SK-MEL-5 (cell line): ENCODE measurements at places on chromosomes 7 and 10.

DNA sequence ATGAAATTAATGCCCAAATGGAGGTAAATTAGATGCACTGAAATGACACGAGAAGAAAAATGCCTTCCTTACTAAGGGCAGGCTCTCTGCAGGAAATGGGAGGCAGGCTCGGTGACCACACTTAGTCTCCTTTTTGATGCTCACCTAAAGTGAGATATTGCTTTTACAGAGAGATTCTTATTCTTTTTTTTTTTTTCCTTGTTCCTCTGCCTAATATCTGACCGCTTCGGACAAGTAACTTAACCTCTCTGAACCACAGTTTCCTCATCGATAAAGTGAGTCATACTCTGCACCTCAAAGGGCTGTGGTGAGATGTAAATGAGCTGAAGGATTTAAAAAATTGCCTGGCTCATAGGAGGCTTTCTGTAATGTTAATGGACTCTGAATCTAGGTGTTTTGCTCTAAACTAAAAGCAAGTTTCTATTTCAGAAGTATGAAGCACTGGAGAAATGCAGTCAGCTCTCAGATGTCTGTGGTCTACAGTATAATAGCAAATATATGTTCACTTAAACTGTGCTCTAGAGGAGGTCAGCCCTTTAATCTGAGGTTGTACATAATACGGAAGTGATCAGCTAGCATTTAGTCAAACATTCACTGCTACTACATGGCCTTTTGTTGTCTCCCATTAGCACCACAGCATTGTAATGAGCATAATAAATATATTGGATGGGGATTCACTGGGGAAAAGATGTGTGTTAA lies 23.2 kb downstream of the NKX2-3 start:
- DNase-seq: no peak

GRCh38 chr7:42414941-42415505 lies 178.0 kb upstream of the GLI3 start:
- DNase-seq: no peak

- no peak for DNase-seq
These were observed 104.3 kb downstream of the BBS9 start for GRCh38 chr7:33233659-33234058.

GRCh38 chr10:47030191-47030703 lies 119.0 kb downstream of the PTPN20 start:
- DNase-seq: no peak

- DNase-seq: peak; percentile 93
These were observed 36.3 kb downstream of the TRIL start for GRCh38 chr7:28921822-28922221.

GRCh38 chr7:116618338-116619128 lies 53.5 kb upstream of the MET start:
- no peak for DNase-seq

DNA sequence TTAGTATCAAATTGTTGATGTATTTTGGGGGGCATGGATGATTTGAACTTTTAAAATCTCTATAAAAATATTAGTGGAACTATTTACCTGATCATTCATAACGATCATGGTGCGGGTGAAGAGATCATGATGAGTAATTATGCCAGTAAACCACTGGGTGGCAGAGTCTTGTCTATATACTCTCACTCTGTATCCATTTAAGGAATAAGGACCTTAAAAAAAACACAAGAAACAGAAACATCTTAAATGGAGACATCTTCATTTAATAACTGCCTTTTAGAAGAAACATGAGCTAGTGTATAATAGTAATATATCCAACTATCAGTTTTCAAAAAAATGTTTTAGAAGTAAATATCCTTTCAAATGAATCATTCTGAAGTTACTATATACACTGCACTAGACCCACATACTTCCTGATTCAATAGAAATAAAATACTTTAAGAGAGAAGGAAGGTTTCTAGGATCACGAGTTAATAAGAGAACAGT lies 84.0 kb downstream of the NRBF2 start:
- DNase-seq: peak; percentile 60

GRCh38 chr7:127251036-127251464 lies 1.7 kb downstream of the GRM8 start:
- DNase-seq: no peak

DNA sequence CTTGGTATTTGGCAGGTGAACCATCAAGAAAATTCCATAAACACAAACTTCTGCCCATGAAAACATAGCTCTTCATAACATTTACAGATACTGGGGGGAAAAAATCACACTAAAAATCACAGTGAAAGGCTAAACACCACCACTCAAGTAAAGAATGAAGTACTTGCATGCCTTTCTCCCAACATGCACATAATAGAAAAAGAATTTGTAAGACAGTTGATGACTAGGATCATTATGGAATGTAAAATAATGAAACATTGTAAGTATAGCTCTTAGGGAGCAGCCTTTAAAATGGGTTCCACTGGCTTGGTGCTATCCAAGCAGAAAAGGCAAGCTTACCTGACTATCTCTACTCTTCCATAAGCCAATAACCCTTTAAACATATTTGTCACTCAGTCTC lies 299.9 kb upstream of the LRRN3 start:
- no peak for DNase-seq

DNA sequence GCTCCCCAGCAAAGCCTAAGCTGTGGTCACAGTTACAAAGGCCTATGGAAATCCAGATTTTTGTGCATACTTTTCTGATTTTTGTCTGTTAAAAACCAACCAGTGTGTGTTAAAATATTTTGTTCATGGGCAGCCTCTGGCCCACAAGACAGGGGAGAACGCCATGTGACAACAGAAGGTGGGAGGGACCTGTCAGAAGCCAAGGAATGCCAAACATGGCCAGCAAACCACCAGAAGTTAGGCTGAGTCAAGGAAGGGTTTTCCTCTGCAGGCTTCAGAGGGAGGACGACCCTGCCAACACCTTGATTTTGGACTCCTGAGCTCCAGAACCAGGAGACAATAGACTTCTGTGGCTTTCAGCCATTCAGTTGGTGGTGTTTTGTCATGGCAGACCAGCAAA lies 127.3 kb downstream of the CUL2 start:
- DNase-seq: no peak

DNA sequence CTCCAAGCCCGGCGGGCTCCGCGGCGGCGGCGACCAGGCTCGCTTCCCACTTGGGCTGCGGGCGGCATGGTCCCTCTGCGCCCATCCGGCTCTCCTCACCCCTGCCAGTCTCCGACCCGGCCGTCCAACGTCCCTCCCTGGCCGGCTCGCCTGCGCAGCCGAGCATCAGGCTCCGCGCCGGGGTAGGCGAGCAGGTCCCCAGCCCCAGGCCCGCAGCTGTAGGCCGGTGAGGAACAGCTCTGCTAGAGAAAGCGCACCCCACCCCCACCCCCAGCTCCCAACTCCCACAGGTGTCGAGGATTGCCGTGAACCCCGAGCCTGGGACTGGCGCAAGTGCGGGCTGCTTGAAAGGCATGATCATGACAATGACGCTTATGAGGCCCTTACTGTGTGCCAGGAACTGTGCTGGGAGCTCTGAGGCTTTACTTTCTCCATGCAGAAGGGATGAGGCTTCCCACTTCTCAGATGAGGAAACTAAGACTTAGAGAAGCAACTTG lies 20.8 kb upstream of the PAX2 start:
- no peak for DNase-seq

DNA sequence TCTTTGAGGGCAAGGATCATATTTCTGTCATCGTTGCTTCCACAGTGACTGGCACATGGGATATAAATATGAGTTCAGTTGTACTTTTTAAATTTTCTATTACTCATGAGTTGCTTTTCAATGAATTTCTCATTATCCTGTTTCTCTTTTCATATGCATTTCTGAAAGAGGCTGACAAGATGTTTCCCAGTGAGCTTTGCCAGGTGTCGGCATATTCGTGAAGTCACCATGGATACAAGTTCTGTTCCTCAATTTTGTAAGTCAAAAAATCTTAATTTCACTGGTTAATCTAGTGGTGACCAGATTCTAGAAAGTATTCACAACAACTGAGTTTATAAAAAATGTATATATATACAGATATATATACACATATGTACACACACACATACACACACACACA lies 55.7 kb upstream of the GNAI1 start:
- no peak for DNase-seq

DNA sequence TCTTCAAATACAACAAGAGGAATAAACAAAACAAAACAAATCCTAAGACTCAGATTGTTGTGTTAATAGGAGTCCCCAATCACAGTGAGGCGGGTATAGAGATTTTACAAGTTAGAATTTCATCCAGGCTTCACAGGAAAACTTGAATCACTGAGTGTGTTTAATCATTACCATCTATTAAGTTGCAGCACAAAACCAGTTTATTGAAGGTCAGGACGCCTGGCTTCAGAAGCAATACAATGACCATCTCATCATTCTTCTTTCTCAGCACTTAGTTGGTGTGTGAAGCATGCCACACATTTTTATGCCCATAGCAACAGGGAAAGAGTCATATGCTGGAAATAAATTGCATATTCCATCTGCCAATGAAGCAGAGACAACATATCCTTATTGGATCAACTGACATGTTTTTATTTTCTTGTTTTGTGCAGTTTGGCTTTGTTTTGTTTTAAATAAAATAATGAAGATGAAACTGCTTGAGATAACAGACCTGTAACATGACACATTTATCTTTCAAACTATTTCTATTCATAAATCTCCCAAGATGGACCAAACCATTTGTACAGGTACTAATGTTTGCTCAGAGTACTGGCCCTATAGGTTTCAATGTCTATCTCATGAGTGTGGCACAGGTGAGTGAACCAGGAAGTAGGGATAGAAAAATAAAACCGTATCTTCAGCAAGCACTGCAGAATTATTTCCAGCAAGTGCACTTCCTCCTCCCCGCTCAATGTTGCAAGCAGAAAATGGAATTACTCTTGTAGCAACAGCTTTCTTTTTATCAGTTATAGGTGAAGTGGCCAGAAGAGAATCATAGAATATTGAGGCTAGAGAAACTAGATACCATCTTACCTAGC lies 40.4 kb downstream of the TAC1 start:
- no peak for DNase-seq

GRCh38 chr7:93836116-93836515 lies 54.4 kb downstream of the TFPI2 start:
- peak; percentile 9 for DNase-seq

GRCh38 chr10:108582888-108583287 lies 1340.4 kb downstream of the XPNPEP1 start:
- DNase-seq: no peak

GRCh38 chr10:86317949-86318725 lies 48.5 kb downstream of the GRID1 start:
- DNase-seq: no peak

DNA sequence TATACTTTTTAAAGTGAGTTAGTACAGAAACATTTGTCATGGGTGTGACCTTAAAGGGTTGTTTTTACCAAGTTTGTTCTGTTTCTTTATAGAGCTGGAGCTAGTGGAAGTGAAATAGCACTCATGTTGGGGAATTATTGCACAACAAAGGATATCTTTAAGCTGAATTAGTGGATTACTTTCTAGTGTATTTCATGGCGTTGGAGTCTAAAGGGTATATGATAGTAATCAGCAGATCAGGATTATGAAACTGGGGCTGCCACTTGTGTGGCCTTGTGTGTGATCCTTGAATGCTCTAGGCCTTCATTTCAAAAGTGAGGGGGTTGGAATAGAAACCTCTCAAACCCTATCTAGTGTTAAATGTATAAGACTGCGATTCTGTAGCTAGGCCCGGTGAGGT lies 123.6 kb downstream of the LYZL1 start:
- DNase-seq: peak; percentile 5

GRCh38 chr7:665736-666453 lies 60.6 kb upstream of the DNAAF5 start:
- no peak for DNase-seq

DNA sequence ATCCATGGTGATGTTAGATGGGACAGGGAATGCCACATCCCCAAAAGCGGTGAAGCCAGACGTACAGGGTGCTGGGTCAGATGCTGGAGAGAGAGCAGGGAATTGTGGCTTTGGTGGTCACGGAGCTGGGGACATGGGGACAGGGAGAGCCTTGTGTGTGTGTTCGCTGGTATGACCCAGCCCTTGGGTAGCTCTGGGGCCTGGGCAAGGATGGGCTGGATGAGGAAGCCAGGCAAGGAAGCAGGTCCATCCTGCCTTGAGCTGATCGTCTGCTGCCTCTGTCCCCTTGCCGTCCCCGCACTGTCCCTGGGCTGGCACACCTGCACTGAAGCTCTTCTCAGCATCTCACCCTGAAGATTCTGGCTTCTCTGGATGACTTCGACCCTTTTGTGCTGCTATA lies 15.4 kb upstream of the CLDN4 start:
- no peak for DNase-seq

DNA sequence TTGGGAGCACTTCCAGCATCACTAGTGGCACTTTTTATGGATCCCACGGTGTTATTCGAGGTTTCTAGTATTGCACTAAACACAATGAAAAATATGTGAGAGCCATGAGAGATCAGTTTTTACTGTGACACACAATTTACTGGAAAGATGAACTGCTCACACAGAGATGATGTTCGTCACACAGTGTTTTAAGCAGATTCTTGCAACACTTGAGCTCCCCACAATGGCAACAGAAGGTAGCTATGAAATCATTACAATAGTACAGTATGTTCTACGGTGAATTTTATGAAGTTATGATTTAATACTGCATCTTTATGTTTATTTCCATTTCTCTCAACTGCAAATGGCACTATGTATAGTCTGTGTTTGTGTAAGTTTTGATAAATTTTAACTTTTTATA lies 27.4 kb upstream of the ENTPD1 start:
- no peak for DNase-seq

GRCh38 chr10:7986851-7987250 lies 67.6 kb upstream of the GATA3 start:
- DNase-seq: no peak

- no peak for DNase-seq
These were observed 210.7 kb upstream of the GNAI1 start for GRCh38 chr7:79923953-79924352.

- DNase-seq: no peak
These were observed 181.9 kb downstream of the CYP26A1 start for GRCh38 chr10:93255546-93255945.

GRCh38 chr7:281637-282036 lies 8.3 kb upstream of the FOXL3 start:
- DNase-seq: no peak

DNA sequence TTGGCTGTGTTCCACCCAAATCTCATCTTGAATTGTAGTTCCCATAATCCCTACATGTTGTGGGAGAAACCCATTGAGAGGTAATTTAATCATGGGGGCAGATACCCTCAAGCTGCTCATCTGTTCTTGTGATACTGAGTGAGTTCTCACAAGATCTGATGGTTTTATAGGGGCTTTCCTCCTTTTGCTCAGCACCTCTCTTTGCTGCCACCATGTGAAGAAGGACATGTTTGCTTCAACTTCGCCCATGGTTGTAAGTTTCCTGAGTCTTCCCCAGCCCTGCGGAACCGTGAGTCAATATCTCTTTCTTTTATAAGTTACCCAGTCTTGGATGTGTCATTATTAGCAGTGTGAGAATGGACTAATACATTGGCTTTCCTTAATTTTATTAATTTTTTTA lies 527.8 kb downstream of the MDFIC start:
- DNase-seq: no peak

GRCh38 chr10:60718886-60719285 lies 59.4 kb upstream of the CDK1 start:
- no peak for DNase-seq

DNA sequence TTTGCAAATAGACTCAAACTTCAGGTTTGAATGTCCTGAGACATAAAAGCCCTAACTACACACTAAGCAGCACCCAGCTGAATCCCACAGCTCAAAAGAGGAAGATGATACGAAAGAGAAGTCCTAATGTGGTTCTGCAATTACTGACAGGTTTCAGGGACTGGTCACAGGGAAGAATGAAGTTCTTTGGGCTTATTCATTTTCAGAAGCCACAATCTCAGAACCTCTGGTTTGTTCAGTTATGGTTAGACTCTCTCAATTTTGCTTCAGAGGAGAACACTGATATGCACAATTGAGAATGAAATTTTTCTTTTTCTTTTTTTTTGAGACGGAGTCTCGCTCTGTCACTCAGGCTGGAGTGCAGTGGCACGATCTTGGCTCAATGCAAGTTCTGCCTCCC lies 94.6 kb upstream of the FAM180A start:
- DNase-seq: no peak
